ENCODE measurements at places on chromosomes 2 and 18.

GRCh38 chr2:200479692-200480265, 30.1 kb downstream of the KCTD18 start:
- DNase-seq = no peak

GRCh38 chr18:6743999-6744398, 14.5 kb downstream of the ARHGAP28 start:
- DNase-seq = no peak

- DNase-seq = no peak
Observed at GRCh38 chr2:193467276-193467987, 1272.7 kb upstream of the TMEFF2 start.

DNA sequence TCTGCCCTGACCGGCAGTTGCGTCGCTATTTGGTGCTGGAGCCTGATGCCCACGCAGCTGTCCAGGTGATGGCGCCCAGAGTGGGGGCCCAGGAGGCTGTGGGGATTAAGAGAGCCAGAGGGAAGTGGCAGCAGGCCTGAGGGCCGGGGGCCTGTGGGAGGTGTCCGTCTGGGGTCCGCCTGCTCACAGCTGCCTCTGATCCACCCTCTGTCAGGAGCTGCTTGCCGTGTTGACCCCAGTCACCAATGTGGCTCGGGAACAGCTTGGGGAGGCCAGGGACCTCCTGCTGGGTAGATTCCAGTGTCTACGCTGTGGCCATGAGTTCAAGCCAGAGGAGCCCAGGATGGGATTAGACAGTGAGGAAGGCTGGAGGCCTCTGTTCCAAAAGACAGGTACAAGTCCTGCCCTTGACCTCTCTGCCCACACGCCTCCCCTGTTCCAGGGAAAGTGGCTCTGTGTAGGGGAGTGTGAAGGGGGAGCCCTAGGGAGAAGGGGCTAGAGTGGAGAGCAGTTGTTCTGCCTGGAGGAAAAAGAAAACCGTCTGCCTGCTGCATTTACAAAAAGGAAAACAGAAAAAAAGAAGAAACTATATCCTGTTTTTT, 11.6 kb downstream of the STK11IP start:
- no peak for DNase-seq

GRCh38 chr2:73114273-73114867, 1.6 kb upstream of the RAB11FIP5 start:
- no peak for DNase-seq

- DNase-seq = no peak
Observed at GRCh38 chr2:3254442-3254941, 123.1 kb downstream of the EIPR1 start.

GRCh38 chr2:221480163-221480562, 91.9 kb downstream of the EPHA4 start:
- no peak for DNase-seq

All from activated CD4-positive, CD25-positive, alpha-beta regulatory T cell treated with anti-CD3 and anti-CD28 coated beads, Interleukin-2, amount 50 U/mL, for 16 hours (primary cell).